ENCODE measurements at places on chromosomes 1 and 21.
A peak's percentile ranks its signal among the peaks of the same experiment; 100 is the strongest.

DNA sequence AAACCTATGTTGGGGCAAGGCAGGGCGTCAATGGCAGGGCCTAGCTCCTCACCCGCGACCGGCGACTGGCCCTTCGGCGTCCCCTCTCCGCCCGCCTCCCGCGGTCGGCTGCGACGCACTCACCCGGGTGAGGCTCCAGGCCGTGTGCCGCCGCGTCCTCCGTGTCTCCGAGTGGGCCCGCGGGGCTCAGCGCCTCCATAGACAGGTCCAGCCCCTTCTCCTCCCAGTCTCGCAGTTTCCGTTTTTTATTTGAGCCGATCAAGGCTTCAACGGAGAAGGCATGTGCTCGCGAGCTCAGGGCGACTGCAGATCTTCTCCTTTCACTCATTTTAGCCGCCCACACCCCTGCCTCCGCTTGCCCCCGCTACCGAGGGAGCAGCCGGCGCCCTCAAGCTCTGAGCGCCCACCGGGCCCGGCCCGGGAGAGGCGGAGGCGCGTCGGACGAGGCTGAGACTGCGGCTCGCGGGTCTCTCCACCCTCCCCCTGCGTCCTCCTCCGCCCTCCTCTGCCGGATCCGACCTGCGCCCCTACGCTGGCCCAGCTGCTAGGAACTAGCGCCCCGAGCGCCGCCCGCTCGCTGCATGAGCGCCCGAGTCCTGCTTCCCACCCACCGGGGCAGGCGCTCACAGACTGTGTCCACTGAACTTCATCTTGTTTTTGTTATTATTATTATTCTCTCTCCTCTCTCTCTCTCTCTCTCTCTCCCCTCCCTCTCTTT lies 516 bp downstream of the TBX15 start:
- DNase-seq: no peak

DNA sequence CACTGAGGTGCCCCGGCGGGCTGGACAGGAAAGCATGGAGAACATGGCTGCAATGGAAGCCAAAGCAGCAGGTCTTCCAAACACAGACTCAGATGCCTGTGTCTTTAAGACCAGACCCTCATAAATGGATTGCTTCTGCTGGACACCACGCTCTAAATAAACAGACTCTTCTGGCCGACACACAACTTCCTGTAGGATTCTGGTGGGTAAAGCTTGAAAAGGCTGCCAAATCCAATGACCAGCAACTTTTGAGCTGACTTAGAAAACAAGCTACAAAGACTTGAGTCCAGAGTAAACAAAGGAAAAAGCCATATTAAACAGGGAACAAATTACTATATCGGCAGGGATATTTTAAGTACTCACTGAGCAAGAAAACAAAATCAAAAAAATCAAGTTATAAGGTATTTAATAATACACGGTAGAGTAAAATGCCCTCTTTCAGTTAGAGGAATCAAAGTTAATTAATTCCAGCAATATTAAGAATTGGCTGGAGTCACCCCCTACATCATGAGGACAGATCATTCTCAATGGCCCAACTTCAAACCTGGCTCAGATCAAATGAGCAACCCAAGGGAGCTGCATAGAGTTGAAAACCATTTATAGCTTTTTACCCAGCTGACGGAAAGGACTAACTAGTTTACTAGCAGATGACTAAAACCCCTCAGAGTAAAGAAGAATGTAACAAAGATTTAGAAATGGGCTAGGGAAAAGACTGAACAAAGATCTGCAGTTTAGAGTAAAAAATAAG lies 102.4 kb downstream of the TGFBR3 start:
- DNase-seq: no peak

- DNase-seq: no peak
These were observed 34.9 kb downstream of the GREM2 start for GRCh38 chr1:240577095-240577494.

GRCh38 chr1:155322571-155322952 lies 1.9 kb downstream of the RUSC1 start:
- no peak for DNase-seq

- no peak for DNase-seq
These were observed 101.1 kb downstream of the ADARB1 start for GRCh38 chr21:45175326-45176095.

- DNase-seq: no peak
These were observed 956 bp downstream of the URB2 start for GRCh38 chr1:229627003-229627402.

DNA sequence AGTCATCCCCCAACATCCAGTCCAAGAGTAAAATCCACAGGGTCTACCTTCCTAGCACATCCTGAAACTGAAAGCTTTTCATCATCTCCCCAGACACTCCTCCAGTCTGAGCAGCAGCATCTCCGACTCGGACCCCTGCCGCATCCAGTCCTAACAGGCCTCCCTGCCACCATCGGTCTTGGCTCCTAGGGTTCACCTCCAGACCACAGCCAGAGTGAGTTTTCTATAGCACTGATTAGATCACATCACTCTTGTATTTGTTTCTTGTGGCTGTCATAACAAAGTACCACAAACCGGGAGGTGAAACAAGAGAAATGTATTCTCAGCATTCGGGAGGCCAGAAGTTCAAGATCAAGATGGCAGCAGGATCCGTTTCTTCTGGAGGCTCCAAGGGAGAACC lies 187.8 kb downstream of the TOMM20 start:
- no peak for DNase-seq

GRCh38 chr1:76012341-76013205 lies 62.0 kb upstream of the ST6GALNAC3 start:
- DNase-seq: peak; percentile 30

GRCh38 chr21:45288441-45288841 lies 746 bp upstream of the POFUT2 start:
- no peak for DNase-seq
